ENCODE measurements at places on chromosomes 1 and 21. TPM values are rescaled to one million over a fixed set of nuclear protein-coding genes. Genes with fewer than 3 reads are reported as not detected.

SPRR1B gene
- not detected for total RNA-seq

TDRD5 gene
- not detected for total RNA-seq

SLC25A34 gene
- 1.6 TPM for total RNA-seq

DNA sequence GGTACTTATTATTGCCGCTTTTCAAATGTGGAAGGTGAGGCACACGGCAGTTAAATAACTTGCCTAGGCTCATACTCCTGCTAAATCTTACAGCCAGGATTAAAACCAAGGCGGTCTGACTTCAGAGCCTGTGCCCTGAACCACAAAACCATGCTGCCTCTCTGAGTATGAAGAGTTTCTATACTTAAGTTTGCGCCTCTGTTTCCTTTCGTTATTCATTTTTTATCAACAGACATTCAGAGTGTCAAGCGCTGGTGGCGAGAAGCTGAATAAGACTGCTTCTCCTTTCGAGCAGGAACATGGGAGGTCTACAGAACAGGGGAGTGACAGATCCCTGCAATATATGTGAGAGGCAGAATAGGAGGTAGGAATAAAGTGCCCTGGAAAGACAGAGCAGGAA, 96.0 kb upstream of the DUSP10 start:
- DNase-seq = no peak

- no peak for DNase-seq
Measured at GRCh38 chr1:152679459-152679858, 4.4 kb downstream of the LCE2C start.

GRCh38 chr1:18849261-18849711, 10.2 kb downstream of the TAS1R2 start:
- DNase-seq = no peak

GRCh38 chr1:20328201-20328600, 37.5 kb downstream of the VWA5B1 start:
- no peak for DNase-seq

All from sciatic nerve (tissue), 2 donors.